ENCODE measurements at places on chromosomes 13 and 19.

DNA sequence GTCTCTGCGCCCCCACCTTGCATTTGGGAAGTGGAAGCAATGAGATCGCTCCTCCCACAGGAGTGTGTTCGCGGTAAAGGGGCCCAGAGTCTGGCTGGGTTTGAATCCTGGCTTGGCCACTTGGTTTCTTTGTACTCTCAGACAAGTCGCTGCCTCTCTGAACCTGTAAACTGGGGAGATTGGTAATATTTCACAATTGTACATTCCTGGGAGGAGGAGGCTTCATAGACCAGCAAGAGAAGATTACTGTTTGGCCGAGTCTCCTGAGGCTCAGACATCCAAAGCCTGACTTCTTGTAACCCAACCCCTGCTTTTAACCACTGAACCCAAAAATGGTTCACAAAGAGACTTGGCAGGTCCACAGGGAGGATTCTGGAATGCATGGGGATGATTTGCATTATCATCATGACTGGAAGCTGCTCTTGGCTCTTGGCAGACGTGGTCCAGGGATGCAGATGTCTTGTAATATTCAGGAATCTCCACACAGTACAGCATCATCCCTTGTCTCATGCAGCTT, 13.6 kb upstream of the STRN4 start:
- peak; percentile 97 for DNase-seq

DNA sequence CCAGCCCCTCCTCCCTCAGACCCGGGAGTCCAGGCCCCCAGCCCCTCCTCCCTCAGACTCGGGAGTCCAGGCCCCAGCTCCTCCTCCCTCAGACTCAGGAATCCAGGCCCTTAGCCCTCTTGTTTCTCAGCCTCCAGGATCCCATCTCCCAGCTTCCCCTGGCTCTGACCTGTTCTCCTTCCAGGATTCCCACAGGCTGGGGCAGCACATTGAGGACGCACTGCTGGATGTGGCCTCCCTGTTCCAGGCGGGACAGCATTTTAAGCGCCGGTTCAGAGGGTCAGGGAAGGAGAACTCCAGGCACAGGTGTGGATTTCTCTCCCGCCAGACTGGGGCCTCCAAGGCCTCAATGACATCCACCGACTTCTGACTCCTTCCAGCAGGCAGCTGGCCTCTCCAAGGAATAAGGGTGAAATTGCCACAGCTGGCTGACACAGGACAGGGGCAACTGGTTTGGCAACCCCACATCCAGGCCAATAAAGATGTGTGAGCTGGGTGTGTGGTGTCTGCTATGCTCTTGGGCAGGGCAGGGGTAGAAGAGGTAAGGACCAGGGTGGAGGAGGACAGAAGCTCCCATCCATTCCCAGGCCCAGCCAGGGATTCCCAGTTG, 22.4 kb downstream of the CPT1C start:
- DNase-seq, result no peak

GRCh38 chr19:46213156-46213555, 16.4 kb upstream of the IGFL1 start:
- no peak for DNase-seq

DNA sequence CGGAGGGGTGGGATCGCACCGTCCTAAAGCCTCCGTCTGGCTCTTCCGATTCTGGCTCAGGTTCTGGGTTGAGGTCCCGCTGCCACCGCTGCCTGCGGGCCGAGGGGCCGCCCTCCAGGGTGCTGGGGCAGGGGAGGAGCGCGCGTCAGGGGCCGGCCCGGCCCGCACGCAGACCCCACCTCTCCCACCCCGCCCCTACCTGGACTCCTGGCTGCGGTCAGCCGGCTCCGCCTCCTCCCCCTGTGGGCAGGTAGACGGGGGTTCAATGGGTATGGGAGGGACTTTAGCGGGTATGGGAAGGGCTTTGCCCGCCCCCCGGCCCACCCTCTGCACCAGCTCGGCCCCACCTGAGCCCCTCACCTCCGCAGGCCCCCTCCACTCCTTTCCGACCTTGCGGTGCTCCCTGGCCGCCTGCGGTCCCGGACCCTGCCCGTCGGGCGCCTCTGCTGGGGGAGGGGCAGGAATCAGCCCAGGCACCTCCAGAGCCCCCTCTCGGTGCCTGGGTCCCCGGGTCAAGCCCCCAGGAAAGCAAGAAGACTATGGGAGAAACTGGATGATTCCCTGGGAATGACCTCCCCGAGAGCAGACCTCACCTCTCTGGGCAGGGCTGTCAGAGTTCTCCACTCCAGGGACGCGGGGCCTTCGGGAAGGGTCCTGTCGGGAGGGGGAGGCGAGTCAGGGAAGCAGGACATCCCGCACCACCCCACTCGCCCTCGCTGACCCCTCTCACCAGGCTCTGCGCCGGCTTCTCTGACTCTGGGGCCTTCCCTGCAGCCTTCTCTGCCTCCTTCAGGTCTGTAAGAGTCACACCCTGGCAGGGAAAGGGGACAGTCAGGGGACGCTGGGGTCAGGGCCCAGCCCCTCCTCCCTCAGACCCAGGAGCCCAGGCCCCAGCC, 17.0 kb downstream of the EPS8L1 start:
- no peak for DNase-seq

DNA sequence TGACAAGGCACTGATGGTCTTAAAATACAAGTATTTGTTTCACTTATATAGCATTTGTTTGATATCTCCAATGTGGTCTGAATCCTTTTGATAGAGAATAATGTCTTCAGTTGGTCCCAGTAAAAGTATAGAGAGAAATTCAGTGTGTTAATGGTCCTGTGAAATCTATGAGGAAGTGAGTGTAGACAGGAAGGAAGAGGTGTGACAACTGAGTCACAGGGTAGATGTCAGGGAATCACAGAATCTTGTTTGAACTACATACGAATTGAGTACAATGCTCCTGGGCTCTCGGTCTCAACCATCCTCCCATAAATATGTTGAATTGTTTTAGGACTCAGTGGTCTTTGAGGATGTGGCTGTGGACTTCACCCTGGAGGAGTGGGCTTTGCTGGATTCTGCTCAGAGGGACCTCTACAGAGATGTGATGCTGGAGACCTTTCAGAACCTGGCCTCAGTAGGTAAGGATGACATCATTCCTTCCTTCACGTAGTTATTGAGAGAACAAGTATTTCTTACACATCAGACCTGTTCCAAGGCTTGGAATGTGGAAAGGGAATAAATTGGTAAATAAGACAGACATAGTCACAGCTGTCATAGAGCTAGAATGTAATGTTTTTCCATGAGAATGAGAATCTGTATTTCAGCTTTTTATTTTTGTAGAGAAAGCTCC, 9.1 kb downstream of the ZNF555 start:
- DNase-seq, result no peak

- no peak for DNase-seq
Measured at GRCh38 chr13:44196196-44196751, 177.3 kb upstream of the SERP2 start.
